Activated CD4-positive, alpha-beta T cell treated with anti-CD3 and anti-CD28 coated beads for 4 hours (primary cell): ENCODE measurements at places on chromosomes 2 and 18.

GRCh38 chr2:12256206-12256605, 460.5 kb upstream of the TRIB2 start:
- no peak for DNase-seq

GRCh38 chr2:60413814-60414168, 139.7 kb downstream of the BCL11A start:
- DNase-seq = no peak

DNA sequence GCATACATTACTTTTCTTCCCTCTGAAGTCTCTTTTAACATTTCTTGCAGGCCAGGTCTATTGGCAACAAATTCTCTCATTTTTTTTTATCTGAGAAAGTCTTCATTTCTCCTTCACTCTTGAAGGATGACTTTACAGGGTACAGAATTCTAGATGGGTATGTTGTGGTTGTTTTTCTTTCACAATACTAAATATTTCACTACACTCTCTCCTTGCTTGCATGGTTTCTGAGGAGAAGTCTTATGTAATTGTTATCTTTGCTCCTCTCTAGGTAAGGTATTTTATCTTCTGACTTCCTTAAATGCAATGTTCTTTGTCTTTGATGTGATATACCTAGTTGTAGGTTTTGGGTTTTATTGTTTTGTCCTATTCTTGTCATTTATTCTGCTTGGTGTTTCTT, 371.1 kb downstream of the FIGN start:
- DNase-seq = no peak

DNA sequence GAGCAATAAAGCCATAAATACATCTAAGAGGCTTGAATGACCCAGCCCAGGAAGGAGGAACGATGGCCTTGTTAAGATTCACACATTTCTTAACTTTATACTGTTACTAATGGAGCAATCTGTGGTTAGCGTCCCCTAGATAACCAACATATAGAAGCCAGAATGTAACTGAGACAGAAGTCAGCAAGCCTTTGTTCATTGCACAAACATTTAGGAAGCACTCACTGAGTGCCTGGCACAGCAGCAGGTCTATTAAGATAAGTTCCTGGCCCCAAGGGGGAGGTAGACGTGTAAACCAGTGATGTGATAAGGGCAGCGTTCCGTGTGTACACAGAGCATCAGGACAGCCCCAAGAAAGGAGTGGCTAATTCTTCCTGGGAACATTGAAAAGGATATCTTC, 63.6 kb upstream of the ATL2 start:
- no peak for DNase-seq

DNA sequence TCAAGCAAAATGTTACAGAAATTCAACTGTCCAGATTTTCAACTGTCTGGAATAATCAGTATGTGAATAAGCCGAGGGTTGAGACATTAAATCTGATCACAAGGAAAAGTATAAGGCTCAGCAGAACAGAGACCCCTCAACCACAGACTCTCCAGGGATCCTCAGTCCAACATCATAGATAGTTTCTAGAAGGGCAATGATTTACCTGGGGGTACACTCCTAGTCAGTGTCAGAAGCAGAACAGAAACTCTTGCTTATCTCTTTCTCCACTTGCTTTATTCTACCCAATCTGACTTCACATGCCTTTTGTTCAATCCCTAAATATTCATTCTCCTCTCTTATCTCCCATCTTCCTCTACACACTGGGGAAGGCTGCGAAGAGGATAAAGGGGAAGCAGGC, 36.4 kb downstream of the ICOS start:
- no peak for DNase-seq

GRCh38 chr18:3153107-3153704, 66.6 kb downstream of the MYOM1 start:
- DNase-seq = no peak

DNA sequence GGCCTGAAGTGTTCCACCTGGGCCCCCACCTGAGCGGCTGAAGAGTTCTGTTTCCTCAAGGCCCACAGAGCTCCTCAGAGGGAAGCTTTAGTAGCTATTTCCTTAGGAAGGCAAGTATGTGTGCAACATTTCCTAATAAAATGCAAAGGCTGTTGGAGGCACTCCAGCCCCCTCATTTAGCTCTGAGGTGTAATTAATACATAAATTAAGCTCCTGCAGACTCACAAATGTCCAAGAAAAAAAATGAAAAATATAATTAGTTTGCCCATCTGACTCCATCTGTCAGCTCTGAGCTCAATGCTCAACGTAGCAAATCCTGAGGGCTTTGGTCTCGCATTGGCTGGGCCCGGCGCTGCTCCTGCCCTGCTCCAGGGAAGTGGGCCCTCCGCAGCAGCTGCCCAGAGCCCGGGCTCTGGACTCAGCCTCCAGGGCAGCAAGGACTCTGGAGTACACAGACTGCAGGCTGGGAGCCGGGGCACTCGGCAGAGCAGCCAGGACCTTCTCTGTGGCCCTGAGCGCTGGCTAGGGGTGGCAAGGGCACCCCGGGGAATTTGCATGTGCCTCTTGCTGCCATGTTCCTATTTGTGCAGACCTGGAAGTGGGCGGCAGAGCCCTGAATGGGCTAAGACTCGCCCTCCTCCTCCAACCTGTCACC, 23.4 kb upstream of the C1QL2 start:
- no peak for DNase-seq

DNA sequence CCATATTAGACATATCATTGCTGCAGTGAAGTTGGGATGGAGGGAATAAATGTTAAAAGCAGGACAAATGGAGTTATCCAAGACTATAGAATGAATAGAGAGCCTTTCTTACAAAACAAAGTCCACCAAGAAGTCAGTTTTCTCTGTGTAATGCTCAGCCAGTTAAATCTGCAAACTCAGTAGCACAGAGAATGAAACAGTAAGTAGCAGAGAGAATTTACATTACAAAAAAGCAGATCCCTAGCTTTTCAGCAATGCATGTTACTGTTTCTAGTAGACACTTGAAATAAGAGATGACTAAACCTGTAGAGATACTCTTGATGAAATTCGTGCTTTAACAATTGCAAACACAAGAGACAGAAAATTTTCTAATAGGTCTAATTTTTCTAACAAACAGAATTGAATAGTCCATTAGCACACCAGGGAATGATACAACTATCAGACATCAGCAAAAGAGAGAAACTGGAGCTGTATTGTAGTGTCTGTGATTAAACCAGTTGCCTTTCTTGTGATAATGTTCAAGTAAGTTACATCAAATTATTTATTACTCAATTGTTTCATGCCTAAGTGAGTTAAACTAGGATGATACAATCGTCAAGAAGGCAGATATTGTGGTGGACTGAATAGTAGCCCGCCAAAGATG, 322.2 kb upstream of the DDX18 start:
- no peak for DNase-seq

GRCh38 chr2:198930170-198930569, 527.6 kb downstream of the SATB2 start:
- no peak for DNase-seq

GRCh38 chr2:131120815-131121317, 15.7 kb downstream of the PLEKHB2 start:
- no peak for DNase-seq

DNA sequence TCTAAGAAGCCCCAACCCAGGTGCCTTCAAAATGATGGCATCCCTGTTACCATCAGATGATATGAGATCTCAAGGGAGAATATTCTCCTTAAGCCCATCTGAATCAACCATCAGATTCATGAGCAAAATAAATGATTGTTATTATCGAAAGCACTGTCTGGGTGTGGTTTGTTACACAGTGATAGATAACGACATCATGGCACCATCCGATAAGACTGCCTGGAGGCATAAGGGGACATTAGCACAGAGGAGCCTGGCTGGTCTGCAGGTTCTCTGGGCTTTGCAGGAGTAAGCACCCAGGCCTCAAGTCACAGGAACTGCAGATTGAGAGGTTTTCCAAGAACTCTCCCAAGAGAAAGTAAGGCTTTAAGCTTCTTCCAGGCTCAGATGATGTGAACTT, 15.6 kb downstream of the BMP10 start:
- no peak for DNase-seq

DNA sequence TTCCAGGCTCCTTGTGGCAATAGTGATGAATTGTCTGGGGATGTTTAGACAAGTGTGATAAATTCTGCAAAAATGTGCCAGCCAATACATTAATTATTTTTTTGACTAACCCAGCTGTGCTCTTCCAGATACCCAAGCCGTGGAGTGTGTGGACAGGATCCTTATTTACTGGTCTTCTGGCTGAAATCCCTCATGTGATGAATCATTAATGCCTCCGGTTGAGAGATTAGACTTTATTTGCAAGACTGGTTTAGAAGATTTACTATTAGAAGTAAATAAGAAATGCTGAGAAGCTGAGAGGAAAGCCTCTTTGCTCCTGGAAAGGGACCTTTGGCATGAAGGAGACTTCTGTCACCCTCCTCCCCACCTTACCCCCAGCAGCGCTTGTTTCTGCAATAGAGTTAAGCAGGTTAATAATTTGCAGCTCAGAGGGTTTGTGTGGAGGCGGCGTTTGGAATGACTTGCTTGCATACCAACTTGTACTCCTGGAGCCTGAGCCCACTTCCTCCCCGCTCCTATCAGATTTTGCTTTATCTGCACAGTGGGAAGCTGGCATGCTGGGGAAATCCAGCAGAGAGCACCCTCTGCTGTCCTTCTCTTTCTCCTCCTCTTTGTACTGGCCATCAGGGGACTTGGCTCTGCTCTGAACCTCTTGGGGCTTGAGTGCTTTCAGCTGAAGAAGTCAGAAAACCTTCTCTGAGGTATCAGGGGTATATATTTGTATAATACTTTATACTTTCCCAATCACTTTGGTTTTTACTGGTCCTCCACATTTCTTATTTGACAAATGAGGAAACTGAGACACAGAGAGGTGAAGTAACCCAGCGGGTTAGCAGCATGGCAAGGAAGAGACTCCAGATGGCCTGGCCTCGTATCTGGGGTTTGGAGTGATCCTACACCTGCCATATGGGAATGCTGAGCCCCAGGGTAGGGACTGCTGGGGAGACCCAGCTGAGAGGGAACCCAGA, 16.3 kb downstream of the SLC3A1 start:
- no peak for DNase-seq

DNA sequence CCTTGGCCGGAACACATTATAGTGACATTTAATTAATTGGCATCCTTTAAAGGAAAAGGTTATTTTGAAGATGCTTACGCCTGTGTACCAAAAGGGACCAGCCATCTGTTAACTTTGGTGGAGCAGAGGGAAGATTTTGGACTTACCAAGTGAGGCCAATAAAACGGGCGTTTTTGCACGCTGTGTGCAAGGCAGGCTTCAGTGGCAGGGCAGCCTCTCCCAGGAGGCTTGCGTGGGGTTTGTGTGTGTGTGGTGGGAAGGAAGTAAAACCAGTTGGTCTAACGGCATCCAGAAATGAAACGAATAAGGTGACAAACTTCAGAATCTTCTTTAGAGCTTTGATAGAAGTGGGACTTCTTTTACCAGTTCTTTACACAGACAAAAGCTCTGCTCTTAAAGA, 191.7 kb downstream of the PRKCE start:
- no peak for DNase-seq

GRCh38 chr2:206023183-206023582, 62.8 kb downstream of the INO80D start:
- no peak for DNase-seq

DNA sequence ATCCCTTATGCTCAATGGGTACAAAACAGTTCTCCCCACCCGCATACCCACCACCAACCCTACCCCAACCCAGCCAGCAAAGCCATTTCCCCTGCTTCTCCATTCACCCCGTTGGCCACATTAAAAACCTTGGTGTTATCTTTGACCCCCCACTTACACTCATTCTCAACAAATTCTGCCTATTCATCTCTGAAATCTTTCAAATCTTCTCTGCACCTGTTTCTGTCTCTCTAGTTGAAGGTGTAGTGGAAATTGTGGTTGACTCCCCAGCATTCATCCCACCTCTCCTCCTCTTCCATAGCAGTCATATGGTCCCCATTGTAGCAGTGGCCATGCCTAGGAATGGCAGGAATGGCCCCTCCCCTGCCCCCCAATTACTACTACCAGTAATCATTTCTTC, 20.5 kb upstream of the TET3 start:
- no peak for DNase-seq

DNA sequence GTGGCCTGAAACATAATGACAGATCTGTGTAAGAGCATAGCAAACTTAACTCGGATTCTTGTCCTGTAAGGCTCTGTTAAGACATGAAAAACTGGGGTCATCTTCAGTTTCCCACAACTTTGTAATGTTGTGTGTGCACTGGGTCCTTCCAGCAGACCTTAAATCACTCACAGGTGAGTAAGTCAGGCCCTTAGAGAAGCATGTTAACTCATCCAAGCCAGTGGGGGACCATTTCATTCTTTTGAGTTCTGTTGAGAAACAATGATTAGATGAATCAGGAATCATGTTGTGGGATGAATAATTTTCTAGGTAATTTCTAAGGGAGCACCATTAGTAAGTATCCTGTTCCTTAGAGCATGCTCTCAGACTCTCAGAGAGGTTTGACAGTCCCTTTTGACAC, 167.1 kb downstream of the ESCO1 start:
- no peak for DNase-seq

GRCh38 chr2:109213646-109214433, 84.8 kb downstream of the SH3RF3 start:
- DNase-seq = peak; percentile 54

DNA sequence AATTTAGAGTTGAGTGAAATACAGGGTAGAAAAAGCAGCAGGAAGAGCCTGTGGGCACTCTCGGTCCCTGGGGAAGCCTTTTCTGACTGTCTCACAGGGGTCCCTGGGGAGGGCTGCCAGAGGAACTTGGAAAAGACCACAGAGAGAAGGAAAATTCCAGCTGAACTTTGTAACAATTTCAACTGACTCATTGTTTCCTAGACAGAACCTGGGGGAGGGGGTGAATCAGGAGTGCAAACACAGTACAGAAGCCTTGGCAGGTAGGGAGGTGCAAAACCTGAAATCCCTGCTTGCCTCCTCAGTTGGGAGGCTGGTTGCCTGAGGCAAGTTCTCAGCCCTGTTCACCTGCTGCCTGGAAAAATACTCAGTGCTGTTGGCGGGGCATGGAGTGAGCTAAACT, 106.8 kb downstream of the GRB14 start:
- DNase-seq = no peak

DNA sequence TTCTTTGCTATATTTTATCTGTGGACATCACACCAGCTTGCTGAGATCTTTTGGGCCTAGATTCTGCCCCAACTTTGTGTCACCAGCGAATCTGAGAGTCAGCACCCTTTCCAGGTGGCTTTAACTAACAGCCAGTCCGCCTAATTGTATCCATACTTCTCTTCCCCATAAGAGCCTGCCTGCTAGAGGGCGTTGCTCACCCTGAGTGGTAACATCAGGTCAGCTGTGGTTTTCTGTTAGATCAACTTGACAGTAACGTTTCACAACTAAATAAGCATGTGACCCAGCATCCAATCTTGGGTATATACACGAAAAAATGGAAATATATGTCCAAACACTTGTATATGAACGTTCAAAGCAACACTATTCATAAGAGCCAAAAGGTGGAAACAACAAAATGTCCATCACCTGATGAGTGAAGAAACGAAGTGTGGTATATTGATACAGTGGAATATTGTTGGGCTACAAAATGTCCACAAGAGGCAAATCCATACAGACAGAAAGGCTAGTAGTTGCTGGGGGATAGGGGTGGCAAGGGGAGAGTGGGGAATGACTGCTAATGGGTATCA, 24.9 kb downstream of the EFHD1 start:
- no peak for DNase-seq

GRCh38 chr2:84972207-84972783, 1.3 kb downstream of the KCMF1 start:
- no peak for DNase-seq

- DNase-seq = no peak
These were observed 110.7 kb upstream of the PPP1CB start for GRCh38 chr2:28640908-28641300.
